ENCODE measurements at places on chromosomes 13 and 19.

- DNase-seq, result no peak
Measured at GRCh38 chr13:25302121-25302520, 696 bp downstream of the NUP58 start.

DNA sequence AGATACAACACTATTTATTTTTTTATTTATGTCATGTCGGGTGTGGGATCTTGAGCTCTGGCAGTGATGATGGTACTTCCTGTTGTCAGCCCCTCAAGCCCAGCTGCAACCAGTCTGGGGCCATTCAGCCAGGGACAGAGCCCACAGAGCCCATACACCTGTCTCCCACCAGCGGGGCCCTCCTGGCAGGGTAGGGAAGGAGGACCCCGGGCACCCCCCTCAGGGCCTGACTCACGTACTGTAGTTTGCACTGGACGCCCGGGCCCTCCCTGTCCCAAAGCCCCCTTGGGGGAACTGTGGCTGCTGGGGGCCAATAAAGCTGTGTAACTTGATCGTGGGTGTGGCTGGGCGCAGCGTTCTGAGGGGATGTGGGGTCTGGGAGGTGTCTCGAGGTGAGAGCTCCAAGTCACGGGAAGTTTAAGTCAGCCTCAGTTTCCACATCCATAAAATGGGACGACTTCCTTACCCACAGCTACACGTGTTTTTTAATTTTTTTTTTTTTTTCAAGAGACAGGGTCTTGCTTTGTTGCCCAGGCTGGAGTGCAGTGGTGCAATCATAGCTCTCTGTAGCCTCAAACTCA lies 9.5 kb downstream of the ATG4D start:
- no peak for DNase-seq

DNA sequence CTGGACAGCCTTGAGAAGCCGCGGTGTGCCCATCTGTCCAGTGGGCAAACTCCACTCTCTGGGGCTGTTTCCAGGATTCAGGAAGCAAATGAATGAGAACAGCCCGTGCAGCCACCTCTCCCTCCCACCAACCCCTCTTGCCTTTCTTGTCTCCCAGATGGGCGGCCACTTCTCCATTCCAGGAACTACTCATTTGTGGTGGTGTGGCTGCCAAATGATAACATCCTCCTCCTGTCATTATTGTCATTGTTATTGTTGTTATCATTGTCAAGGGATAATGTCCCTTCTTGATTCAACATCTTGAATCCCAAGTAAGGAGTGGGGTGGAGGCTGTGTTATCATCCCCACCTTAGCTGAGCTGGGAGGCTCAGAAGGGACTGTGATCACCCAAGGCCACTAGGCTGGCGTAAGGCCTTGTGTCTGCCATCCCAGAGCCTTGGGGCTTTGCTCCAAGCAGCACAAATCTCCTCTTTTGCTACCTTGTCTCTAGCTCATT lies 1.6 kb downstream of the DNM2 start:
- no peak for DNase-seq

GRCh38 chr13:102999499-102999898 lies 66.7 kb downstream of the SLC10A2 start:
- no peak for DNase-seq

- no peak for DNase-seq
Measured at GRCh38 chr19:32824916-32825608, 44.5 kb downstream of the SLC7A9 start.

- no peak for DNase-seq
Measured at GRCh38 chr13:44147233-44147632, 226.4 kb upstream of the SERP2 start.

GRCh38 chr19:11737964-11738745 lies 591 bp downstream of the ZNF823 start:
- peak; percentile 7 for DNase-seq

GRCh38 chr13:59641261-59641660 lies 522.5 kb downstream of the DIAPH3 start:
- no peak for DNase-seq

- no peak for DNase-seq
Measured at GRCh38 chr19:29308977-29309590, 96.1 kb upstream of the UQCRFS1 start.

DNA sequence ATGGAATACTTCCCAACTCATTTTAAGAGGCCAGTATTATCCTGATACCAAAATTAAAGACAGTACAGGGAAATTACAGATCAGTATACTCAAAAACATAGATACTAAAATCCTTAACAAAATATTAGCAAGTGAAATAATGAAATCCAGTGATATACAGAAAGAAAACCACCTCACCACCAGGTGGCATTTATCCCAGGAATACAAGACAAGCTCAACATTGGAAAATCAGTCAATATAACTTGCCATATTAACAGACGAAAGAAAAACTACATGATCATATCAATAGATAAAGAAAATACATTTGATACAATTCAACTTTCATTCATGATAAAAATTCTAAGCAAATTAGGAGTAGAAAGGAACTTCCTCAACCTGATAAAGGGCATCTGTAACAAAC lies 6.7 kb upstream of the GNA15 start:
- DNase-seq, result no peak

GRCh38 chr13:75430436-75431209 lies 51.3 kb downstream of the TBC1D4 start:
- DNase-seq, result no peak

- DNase-seq, result no peak
Measured at GRCh38 chr13:60018536-60018935, 145.2 kb downstream of the DIAPH3 start.

- DNase-seq, result no peak
Measured at GRCh38 chr19:48102870-48103751, 7.5 kb downstream of the PLA2G4C start.

DNA sequence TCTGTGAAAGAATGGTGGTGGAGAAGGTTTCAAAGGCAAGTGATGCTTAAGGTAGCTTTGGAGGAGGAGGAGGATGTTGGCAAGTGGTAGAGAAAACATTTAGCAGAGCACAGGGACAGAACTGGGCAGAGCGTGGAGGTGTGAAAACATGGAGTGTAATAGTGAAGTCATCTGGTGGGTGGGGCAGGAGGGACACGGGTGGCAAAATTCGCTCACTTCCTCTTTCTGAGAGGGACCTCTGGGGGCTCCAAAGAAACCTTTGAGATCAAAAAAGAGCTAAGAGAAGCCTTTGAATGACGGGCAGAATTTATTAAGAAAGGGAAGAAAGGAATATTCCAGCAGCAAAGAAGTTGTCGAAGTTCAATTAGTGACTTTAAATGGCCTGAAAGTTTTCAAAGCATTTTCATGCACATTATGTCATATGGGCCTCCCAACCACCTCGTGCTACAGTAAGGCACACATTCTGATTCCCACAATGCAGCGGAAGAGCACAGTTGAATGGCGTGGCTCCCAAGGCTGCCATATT lies 82.8 kb downstream of the STARD13 start:
- no peak for DNase-seq

DNA sequence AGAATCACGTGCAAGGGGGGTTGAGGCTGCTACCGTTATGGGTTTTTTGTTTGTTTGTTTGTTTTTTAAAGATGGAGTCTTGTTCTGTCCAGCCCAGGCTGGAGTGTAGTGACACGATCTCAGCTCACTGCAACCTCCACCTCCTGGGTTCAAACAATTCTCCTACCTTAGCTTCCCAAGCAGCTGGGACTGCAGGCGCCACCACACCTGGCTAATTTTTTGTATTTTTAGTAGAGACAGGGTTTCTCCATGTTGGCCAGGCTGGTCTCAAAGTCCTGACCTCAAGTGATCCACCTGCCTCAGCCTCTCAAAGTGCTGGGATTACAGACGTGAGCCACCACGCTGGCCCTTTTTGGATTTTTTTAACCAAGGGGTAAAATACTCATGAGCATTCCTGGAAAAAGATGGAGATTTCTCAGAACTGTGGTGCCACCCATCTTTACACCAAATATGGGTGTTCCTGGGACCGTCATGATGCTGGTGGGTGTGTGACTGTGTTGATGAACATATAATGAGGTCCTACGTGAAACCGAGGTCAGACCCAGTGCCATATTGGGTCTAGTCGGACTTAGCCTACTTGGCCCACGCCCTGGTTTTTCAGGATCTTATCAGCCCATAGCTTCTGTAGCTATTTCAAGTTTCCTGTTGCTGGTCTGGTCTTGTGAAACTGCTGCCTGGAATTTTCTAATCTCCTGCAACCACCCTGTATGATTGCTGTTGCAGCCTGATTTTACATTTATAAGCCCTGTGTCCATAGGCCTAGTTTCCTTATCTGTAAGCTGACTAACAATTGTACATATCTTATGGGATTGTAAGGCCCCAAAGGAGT lies 6.2 kb downstream of the PPP1R15A start:
- DNase-seq, result no peak

GRCh38 chr13:106493533-106494220 lies 41.8 kb downstream of the EFNB2 start:
- no peak for DNase-seq

GRCh38 chr19:5075597-5075996 lies 106.7 kb downstream of the KDM4B start:
- DNase-seq, result no peak

DNA sequence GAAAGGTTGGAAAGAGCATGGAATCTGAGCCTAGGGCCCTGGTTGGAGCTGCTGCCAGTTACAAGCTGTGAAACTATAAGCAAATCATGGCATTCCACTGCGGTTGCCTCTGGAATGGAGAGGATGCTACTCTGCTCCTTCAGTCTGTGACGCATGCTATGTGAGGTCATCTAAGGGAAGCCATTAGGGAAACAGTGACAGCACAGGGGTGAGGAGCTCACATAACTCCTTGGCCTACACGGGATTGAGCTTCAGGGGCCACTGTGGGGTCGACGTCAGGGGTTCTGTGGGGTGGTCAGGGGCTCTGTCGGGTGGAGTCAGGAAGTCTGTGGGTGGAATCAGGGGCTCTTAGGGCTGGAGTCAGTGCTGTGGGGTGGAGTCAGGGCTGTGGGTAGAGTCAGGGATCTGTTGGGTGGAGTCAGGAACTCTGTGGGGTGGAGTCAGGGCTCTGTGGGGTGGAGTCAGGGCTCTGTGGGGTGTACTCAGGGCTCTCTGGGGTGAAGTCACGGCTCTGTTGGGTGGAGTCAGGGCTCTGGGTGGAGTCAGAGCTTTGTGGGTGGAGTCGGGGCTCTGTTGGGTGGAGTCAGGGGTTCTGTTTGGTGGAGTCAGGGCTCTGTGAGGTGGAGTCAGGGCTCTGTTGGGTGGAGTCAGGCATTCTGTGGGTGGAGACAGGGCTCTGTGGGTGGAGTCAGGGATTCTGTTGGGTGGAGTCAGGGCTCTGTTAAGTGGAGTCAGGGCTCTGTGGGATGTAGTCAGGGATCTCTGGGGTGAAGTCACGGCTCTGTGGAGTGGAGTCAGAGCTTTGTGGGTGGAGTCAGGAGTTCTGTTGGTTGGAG lies 35.8 kb upstream of the MEDAG start:
- no peak for DNase-seq

DNA sequence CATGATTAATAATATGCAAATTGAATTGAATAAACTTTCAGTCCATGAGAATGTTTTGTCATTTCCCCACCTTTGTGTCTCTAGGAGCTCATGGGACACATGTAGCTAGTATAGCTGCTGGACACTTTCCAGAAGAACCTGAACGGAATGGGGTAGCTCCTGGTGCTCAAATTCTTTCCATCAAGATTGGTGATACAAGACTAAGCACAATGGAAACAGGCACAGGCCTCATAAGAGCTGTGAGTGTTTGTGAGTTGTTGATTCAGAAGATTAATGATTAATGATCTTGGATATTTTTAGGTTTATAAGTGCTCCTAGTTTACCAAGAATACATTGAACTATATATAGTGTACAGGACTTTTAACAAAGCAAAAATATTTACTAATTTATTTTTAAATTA lies 30.1 kb downstream of the TPP2 start:
- DNase-seq, result no peak

GRCh38 chr19:2315818-2316353 lies 7.9 kb upstream of the LINGO3 start:
- DNase-seq, result no peak

- peak; percentile 72 for DNase-seq
Measured at GRCh38 chr19:7944177-7944761, 803 bp upstream of the TIMM44 start.

DNA sequence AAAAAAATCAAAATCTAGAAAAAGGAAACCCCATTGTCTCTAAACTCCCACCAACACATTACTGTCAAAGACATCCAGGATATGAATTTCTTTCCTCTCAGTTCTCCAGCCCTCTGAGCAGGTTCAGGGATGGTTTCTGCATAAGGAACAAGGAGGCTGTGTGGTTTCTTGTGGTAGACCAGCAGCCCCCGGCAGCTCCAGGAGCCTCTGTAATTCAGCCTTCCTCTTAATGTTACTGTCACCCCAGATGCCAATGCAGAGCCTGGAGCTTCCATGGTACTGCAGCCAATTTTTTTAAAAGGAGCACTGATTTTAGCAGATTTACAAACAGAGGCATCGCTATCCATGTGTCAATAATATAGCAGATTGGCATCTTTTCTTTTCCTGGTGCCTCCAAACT lies 100.6 kb upstream of the FAM216B start:
- no peak for DNase-seq

GRCh38 chr19:344625-345319 lies at the start of gene MIER2:
Gene MIER2 (minus strand): TSS chr19:344796. CDS start chr19:344782, 14 bp downstream.
- peak; percentile 86 for DNase-seq

DNA sequence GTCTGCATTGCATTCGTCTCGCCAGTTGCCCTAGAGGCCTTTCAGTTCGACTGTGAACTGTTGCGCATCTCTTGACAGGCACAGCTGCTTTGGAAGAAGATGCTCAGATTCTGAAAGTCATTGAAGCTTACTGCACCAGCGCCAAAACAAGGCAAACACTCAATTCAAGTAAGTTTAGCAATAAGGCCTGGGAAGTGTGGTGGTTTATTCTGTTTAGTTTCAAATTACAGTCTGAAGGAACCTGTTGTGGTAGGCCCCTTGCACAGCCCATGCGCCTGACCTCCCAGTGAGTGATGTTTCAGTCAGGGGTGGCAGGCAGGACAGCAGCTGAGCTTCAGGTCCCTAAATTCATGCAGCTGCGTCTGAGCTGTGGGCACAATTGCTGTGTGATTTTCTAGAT lies 32.2 kb upstream of the TEX29 start:
- no peak for DNase-seq

DNA sequence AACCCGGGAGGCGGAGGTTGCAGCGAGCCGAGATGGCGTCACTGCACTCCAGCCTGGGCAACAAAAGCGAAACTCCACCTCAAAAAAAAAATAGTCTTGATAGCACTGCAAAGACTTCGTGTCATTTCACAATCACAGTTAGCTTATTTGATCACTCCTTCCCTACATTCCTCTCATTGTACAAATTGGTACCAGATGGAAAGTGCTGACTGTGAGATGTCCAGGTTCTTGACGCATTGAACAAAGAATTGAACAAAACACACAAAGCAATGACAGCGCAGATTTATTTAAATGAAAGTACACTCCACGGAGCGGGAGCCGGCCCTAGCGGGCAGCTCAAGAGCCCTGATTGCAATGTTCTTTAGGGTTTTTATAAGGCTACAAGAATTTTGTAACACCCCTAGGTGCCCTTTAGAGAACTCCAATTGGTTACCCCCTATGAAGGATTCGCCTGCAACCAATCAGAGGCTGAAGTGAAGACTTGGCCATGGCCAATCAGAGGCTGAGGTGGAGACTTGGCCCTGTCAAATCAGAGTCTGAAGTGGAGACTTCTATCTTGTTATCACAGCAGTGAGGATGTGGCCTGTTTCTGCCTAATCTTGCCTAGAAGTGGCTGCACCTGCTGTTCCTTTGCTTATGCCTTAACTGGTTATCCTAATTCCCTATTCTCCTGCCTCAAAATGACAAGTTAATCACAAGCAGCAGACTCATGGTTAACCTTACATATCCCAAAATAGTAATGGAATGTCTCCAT lies 16.7 kb downstream of the ZNF556 start:
- no peak for DNase-seq

Measured in stimulated activated CD8-positive, alpha-beta memory T cell treated with anti-CD3 and anti-CD28 coated beads, Interleukin-7, amount 100 ng/mL, for 1 hour (primary cell).